Stimulated activated naive CD4-positive, alpha-beta T cell (primary cell): ENCODE measurements at places on chromosomes 7 and 10.

GRCh38 chr10:130689743-130690626 lies 553.8 kb downstream of the GLRX3 start:
- DNase-seq, result no peak

DNA sequence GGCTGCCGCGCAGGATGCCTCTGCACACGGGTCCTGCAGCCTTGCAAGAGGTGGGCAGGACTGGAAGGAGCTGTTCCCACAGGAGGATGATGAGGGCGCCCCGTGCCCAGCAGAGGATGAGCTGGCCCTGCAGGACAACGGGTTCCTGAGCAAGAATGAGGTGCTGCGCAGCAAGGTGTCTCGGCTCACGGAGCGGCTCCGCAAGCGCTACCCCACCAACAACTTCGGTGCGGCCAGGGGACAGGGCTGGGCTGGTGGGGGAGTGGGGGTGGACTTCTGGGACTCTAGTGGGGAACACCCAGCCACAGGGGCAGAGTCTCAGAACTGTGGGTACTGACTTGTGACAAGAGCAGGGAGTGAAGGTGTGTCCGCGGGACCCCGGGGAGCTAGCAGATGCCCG lies 16.0 kb downstream of the ZFYVE27 start:
- DNase-seq, result no peak

- peak; percentile 87 for DNase-seq
These were observed 32.2 kb downstream of the FOXL3 start for GRCh38 chr7:322111-322671.

- no peak for DNase-seq
These were observed 31.3 kb downstream of the PRLHR start for GRCh38 chr10:118564114-118564513.

- no peak for DNase-seq
These were observed 401.1 kb downstream of the PARD3 start for GRCh38 chr10:34413756-34414587.

- no peak for DNase-seq
These were observed 57.6 kb downstream of the ZNF727 start for GRCh38 chr7:64102656-64103400.

DNA sequence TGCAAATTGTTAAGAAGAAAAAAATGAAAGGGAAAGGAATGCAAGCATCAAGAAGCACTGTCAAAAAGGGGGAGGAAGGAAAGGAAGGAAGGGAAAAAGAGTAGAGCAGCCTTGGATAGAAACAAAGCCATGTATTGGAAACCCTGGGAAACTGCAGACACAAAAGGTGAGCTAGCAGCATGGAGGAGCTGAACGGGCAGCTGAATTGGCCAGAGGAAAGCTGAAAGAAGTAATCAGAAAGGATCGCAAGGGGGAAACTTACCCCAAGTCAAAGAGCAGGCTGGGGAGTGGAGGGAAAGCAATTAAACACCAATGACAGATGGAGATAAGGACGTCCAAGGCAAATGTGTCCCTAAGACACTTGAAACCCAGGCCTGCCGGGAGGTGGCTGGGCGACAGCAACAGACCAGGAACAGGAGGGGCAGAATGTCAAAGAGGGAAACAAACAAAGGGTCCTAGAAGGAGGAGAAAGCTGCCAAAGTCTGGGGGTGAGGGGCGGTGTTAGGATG lies 93.8 kb upstream of the SVIL start:
- DNase-seq, result no peak

DNA sequence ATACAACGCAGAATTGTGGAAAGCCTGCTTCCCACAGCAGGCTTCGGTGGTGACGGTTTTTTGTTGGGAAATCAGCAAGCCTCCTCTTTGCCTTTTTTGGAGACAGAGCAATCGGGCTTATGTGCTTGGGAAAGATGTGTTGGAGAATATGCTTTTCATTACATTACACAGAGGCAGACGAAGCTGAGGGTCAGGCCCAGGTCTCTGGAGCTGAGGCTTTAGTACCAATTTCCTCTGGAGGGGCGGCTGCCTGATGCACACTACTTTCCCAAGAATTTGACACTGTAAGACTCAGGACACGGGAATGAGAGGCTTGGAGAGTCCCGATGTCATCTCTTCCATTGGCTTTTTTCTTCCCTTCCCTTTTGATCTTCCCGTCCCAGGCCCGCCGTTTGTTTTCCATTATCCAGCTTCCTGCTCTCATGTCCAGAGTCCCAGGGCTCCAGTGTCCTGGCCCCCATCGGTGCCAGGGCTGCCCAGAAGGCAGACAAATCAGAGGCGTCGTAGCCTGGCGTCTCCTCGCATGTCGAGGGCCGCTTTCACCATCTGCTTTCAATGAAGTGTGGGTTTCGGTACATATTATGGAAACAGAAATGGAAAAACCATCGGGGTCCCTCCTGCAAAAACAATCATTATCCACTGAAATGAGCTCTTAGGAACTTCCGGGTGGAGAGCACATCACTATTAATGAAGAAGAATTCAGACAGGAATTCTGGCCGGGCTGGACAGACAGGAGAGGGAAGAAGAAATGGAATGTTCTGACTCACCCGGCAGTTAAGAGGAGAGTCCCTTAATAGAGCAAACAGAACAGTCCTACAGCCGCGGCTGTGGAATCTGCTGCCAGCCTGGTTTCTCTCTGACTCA lies 123.0 kb upstream of the JCAD start:
- no peak for DNase-seq

DNA sequence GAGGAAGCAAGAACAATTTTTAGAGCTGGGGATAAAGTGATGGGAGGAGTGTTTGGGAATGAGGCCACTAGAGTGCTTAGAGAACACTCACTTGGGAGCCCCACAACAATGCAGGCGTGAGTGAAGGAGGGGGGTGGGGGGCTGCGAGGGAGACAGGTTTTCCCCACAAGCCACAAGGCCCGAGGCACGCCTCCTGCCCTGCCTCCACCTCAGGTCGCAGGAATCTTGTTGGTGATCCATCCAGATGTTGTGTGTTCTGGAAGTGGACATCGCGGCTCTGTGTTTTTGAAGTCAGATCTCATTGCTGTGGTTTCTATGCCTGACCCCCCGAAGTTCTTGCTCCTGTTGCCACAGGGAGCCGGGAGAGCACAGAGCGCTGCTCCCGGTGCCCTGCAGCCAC lies 178.0 kb upstream of the BMPER start:
- no peak for DNase-seq

DNA sequence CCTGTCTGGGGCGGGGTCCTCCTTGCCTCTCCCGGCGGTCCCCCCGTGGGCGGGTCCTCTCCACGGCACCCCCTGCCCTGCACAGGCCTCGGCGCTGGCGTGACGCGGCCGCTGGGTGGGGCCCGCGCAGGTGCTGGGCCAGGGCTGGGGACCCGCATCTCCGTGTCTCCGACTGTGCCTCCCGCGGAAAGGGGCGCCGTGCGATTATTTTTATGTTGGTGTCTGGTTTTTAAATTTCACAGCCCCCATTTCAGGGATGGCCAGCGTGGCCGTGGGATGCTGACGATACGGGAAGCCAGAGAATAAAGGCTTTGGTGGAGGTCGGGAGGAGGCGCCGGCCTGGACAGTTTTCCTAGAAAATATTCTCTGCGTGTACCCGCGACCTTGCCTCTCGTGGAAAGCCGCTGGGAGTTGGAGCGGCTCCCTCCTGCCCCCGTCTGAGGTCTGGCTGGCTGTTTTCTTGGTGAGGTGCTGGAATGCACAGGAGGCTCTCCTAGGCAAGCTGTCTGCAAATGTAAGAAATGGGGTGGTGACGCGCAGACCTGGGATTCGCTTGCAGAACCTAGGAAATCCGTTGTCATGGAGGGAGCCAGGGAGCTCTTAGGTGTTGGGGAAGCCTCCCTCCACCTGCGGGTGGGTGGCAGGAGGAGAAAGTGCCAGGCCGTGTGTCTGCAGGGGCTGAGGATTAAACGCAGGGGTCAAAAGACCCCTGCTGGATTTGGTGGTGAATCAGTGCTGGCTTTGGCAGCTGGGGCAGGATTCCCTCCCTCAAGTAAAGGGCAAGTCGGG lies 28.7 kb upstream of the JAKMIP3 start:
- no peak for DNase-seq

- no peak for DNase-seq
These were observed 13.9 kb downstream of the ZRANB1 start for GRCh38 chr10:124955868-124956267.

DNA sequence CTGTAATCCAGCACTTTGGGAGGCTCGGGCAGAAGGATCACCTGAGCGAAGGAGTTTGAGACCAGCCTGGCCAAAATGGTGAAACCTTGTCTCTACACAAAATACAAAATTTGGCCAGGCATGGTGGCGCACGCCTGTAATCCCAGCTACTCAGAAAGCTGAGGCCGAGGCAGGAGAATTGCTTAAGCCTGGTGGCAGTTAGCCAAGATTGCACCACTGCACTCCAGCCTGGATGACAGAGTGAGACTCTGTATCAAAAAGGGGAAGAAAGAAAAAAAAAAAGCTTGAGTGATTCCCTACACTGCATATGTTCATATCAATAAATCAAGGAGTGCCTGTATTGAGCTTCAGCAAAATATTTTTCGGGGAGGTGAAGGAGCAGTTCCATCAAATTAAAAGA lies 45.8 kb upstream of the SRRM3 start:
- no peak for DNase-seq

DNA sequence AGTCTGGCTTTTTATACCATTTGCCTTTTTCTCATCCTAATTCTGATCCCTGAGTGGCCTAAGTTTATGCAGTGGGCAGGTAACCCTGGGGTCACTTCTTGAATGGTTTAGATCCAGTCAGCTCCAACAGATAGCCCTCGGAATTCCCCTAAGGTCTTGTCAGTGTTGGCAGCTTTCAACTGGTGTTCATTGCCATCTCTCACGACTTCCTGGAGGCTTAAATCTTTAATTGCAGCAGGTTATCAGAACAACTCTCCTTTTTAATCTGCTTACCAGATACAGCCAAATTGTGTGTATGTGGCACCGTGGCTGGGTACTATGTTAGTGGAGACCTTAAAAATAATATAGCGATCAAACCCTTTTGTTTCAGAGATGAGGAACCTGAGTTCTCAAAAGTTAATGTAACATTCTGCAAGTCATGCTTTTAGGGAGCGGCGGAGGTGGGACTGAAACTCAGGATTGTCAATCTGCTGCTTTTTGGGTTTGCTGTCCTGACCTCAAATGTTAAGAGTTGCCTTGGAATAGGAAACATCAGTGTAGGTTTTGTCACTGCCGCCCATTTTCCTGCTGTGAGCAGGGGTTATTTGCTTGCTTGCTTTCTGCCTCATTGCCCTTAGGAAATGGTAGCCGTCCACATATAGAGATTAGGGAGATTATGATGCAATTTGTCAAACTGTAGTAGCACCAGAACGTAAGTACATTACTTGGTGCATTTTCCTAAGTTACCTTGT lies 818 bp downstream of the DLD start:
- no peak for DNase-seq

- DNase-seq, result no peak
These were observed 250.1 kb downstream of the ABCA13 start for GRCh38 chr7:48421357-48421756.

- DNase-seq, result no peak
These were observed 123.1 kb upstream of the INHBA start for GRCh38 chr7:41825927-41826480.

- DNase-seq, result peak; percentile 21
These were observed 23.7 kb downstream of the SRRM3 start for GRCh38 chr7:76225379-76225778.

DNA sequence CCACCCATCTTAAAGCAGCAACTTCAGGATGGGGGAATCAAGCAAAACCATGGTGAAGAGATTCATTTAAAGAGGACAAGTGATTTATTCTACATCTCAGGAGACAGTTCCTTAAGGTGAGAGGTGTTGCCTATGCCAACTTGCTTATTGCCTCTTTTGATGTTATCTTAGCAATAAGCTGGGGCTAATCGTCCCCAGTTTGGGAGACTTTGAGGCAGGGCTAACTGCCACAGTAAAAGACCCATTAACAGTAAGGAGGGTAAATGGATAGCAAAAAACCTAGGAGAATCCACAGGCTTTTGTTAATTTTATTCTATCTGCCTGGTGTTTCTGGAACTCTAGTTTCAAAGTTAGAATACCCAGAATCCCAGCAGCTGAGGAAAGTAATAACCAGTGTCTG lies 22.1 kb upstream of the HERPUD2 start:
- DNase-seq, result no peak

DNA sequence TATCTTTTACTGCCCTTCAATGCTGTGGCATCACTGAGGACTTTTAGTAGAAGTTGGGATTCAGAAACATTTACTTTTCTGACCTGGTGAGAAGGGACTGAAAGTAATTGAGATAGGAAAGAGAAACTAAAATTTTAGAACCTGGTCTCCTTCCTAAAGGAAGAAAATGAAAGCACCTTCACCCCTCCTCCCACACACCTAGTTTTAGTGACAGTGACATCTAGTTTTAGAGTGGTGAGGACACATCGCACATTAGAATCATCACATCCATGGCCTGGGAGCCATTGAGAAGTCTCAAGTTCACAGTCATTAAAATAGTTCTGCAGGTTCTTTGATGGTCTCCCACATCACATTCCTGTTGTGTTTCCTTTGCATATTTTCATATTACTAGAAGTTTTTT lies 16.1 kb downstream of the TAS2R41 start:
- no peak for DNase-seq

- no peak for DNase-seq
These were observed 163.3 kb upstream of the FEZF1 start for GRCh38 chr7:122467661-122468449.

DNA sequence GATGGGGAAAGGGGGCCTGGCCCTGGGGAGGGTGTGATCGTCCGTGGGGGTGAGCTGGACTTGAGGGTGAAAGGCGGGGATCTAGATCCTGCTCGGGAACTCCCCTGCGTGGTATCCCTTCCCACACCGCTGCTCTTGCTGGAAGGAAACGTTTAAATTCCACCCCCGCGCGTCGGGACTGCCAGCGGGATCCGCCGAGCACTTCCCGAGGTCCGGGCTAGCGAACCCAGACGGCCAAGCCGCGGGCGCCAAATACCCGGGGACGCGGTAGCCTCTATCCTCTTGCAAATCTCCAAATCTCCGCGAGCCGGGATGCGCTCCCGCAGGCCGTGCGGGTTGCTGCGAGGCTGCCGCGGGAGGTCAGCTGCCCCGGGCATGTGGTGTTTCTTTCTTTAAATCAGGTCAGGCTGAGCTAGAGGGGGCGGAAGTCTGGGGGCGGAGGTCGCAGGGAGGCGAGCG lies 904 bp downstream of the NPTX2 start:
- DNase-seq, result no peak

GRCh38 chr10:49361178-49361554 lies 34.7 kb downstream of the DRGX start:
- DNase-seq, result no peak

- no peak for DNase-seq
These were observed 132.7 kb downstream of the ARID5B start for GRCh38 chr10:62034096-62034640.

GRCh38 chr7:16564909-16565426 lies 38.3 kb downstream of the LRRC72 start:
- peak; percentile 8 for DNase-seq
